Erythroblast (primary cell): ENCODE measurements at places on chromosomes 4 and X.
A peak's percentile ranks its signal among the peaks of the same experiment; 100 is the strongest.

DNA sequence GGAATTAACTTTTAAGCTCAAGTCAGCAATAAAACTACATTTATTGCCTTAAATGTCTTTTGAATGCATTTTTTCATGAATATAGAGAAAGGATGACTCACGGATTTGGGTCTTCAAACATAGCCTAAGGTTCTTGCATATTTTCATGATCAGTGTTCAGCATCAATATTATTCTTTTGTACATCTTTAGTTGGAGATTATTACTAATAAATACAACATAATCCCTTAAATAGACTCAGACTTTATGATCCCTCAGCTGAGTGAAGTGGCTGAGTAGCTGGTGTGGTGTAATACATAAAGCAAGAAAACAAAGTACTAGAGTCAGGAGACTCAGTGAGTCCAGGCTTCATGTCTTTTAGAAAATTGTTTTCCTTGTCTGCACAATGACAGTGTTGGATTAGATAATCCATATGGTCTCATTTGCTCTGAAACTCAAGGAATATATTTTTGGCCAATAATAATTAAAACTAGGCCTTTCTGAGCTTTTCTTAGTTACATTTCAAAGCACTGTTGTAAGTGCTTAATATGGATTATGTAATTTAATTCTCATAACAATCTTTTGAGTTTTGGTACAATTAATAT, 78.3 kb upstream of the UNC5C start:
- no peak for DNase-seq

GRCh38 chr4:153741541-153741940, 18.3 kb downstream of the RNF175 start:
- no peak for DNase-seq

DNA sequence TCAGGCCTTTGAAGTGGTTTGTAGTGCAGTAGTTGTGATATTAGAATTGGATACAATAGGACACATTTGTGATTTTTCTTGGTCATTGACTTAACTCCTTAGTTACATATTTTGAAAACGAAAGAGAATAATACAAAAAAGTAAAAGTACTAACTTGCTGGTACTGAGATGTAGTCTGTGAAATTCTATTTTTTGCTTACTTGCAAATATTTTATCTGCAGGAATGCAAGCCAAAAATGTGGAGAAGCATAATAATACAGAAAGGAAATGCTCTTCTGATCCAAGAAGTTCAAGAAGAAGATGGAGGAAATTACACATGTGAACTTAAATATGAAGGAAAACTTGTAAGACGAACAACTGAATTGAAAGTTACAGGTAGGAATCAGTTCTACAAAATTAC, 46.7 kb upstream of the TEX13A start:
- DNase-seq: no peak

- no peak for DNase-seq
These were observed 185.7 kb upstream of the TBL1X start for GRCh38 chrX:9279234-9279544.

GRCh38 chr4:132218406-132218805, 930.7 kb upstream of the PCDH10 start:
- no peak for DNase-seq

DNA sequence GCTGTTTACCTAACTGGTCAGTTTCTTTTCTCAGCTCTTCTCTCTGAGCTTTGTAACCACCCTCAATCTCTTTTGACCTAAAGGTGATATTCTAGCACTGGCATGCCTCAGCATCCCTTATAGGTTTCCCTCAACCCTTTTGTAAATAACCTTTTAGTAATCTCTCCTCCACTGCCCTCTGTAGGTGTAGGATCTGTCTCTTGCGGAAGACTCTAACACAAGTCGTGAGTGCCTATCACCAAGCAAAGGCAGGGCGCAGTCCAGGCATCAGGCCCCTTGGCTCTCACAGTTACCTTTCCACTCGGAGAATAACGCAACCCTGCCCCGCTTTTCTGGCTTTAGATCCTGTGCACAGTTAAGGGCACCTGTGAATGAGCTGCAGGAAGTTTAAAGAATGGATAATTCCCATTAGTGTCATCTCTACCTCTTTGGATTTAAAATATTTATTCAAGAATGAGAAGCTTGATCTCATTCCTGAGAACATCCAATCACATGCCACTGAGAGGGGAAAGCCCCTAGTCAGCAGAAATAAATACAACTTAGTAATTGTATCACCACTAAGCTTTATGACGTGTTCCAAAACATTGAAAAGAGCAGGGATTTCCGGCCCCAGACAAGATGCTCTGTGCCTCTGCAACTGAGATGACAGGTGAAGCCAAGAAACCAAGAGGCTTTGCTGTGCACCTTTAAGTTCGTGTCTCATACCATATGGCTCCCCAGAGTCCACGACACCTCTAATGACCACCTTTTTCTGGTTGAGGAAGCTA, 58.8 kb downstream of the SPINK2 start:
- no peak for DNase-seq

GRCh38 chrX:68694435-68695205, 47.2 kb downstream of the STARD8 start:
- peak; percentile 36 for DNase-seq

GRCh38 chr4:167688660-167689142, 403.6 kb upstream of the ANXA10 start:
- DNase-seq: no peak

DNA sequence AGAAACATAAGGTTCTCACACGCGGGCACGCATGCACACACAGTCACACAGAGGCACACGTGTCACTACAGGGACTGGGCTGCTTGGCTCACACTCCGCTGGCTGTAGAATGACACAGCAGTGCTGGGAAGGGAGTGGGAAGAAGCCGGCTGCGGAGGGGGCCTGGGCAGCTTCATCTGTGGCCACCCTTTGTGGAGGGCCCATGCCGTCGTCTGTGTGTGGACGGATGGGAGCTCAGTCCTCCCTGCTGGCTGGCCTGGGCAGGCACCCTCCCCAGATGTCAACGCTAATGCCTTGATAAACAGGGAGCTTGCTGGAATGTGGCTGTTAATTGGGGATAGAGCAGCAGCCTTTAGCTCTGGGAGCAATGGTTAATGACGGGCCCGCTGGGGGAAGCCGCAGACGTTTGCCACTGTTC, 621.1 kb downstream of the BCOR start:
- no peak for DNase-seq

DNA sequence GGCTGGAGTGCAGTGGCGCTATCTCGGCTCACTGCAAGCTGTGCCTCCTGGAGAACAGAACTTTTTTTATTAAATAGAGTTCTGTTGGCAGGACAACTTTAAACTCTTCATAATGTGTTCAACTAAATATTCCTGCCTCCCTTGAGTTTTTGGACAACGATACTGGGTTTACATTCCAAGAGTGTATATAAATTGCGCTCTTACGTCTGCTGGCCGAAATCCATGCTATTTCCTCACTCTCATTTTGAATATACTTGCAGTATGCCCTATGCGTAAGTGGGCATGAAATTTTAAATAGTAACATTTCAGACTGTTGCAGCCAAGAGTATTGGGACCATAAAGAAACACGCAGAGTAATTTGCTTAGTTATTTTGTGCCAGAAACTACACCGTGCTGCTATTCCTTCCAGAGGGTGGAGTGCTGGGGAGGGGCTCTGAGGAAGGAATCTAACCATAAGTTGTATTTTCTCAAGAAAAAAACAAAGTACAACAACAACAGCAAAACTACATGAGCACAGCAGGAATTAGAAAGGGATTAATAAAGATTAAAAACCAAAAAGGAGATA, 480.0 kb downstream of the NLGN4X start:
- DNase-seq: no peak

DNA sequence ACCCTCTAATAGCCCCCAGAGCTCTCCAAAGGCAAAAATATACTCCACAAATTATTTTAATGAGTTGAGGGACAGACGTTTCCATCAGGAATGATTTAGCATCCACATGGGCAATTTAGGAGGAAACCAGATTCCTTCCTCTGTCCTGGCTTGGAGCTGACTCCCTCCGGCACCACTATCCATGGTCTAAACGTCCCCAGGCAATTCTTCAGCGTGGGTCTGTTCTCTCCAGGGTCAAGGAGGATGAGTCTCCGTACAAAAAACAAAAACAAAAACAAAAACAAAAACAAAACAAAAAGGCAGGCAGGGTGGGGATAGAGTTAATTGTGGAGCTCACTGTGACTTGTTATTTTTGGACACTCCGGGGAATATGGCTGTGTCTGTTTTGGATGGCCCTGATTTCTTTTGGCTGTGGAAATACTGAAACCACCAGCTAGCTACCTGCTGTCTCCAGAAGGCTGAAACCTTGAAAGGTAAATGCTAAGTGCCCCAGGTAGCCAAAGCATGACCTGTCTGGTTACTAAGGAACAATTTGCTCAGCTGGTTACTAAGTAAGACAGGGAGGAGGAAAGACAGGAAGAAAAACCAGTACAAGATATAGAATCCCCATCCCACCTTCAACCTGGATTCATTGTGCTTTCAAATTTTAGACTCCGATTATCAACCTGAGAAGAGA, 419.1 kb upstream of the LCORL start:
- no peak for DNase-seq

DNA sequence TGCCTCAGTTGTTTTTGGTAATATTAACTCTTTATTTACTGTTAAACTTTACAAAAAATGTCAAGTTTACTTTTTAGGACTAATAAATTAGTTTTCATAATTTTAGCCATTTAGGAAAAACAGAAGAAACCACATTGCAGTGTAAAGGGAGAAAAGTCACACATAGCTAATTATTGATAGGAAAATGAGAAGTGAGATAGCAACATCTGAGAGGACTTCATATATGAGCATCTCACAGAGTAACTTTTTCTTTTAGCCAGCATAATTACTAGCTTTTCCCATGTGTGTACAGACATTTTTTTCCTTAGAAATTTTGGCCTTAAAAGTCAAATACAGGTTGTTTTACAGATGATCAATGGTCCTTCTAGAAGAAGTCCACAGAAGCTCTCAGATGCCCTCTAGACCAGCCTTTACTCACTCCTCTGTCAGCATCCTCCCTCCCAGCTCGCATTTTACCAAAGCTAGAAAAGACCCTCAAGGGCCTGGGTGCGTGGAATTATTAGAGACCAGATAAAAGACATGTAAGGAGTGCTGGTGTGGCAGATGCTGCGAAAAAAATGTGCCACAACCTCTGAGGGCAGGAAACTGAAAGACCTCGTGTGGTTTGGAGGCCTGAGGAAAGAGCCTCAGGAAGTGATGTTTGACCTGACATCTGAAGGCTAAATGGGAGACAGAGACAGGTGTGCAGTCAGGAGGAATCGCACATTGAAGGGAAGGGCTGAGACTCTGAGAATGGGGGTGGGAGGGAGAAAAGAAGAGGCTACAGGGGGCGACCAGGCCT, 156.9 kb downstream of the CBR4 start:
- DNase-seq: no peak

DNA sequence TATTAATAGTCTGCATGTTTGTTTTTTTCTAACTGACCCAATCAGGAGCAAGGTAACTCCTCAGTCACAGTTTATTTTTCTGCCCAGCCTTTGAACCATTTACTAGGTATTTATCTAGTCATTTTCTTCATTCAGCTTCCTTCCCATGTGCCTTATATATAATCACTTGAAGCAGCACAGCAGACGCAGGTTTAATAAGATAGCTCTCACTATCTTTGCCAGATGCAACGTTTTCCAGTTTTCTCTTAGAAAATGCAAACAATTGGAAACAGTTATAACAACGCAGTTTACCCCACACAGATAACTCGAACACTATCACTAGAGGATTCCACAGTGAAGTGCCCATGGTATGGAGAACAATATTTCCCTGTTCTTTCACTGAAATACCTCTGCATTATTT, 56.4 kb upstream of the NFKB1 start:
- DNase-seq: peak; percentile 53

DNA sequence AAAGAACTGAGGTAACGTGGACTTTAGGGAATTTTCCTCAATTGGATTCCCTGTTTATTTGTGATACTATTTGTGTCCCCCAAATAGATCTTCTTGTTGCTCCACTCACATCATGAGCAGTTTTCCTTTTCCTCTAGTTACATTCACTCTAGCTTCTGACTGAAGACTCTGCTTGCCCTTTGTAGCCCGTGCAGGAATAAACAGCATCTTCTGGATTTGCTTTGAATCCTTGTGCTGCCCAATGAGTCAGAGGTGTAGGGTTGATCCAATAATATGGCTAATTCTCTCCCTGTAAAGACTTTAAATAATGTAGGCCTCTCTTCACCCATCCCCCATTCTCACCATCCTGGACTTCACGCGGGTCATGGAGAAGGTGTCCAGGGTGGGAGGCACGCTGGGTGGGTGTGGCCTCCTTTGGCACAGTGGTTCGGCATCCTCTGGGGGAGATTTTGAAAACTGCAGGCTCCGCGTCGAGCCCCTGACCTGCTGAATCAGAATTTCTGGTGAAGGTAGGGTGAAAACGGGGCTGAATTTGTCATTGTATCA, 9.0 kb downstream of the HAND2 start:
- no peak for DNase-seq

DNA sequence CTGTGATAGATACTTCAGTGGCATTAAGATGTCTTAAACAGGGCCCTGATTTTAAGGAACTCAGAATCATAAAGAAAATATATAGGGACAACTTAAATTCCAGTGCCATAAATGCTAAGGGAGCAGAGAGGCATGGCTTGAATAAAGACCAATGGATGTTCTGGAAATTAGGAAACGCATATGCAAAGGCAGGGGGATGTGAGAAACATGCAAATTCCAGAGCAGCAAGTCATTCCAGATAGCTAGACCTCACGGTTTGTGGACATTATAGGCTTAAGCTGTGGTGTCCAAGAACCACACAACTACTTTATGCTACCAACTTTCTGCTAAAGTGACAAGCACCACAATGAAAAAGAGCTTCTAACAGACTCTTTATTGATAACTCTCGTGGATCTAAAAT, 132.6 kb upstream of the ANK2 start:
- no peak for DNase-seq

- DNase-seq: no peak
These were observed 378 bp upstream of the RPS6KA6 start for GRCh38 chrX:84188320-84188834.

DNA sequence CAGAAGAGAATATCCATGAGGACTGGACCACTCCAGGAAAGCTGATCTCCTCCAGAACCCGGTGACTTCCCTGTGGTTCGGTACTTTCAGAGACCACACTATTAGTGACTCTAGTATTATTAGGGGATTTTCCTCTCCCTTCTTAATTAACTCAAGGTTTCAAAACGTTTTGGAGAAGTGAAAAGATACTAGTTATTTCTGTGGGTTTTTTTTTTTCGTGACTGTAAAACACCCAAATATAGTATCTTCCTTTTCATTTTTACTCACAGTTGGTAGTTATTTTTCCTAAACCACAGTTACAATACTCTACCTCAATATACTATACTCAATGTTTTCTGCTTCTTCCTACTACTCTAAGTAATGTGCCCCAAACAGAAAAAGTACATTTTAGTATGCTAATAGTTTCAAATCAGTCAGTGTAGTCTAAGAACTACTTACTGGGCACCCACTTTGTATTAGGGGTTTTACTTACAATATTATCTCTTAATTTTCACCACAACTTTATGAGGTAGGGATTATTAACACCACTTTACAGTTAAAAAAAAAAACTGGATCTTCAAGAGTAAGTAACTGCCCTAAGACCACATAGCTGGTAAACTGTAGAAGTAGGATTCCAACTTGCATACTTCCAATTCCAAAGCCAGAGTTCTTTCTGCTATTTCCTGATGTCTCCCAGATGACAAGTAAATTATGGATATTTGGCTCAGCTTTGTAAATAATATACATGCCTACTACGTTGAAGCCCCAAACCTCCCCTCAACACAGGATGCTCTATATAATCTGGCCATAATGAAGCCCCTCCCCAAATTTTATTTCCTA, 45.0 kb downstream of the SLC9A7 start:
- no peak for DNase-seq

- no peak for DNase-seq
These were observed 330.9 kb upstream of the PPP1R2C start for GRCh38 chrX:43108828-43109227.
